A673 (cell line): ENCODE measurements at places on chromosomes 16 and 17. TPM values are rescaled to one million over a fixed set of nuclear protein-coding genes. Genes with fewer than 3 reads are reported as not detected.

DNA sequence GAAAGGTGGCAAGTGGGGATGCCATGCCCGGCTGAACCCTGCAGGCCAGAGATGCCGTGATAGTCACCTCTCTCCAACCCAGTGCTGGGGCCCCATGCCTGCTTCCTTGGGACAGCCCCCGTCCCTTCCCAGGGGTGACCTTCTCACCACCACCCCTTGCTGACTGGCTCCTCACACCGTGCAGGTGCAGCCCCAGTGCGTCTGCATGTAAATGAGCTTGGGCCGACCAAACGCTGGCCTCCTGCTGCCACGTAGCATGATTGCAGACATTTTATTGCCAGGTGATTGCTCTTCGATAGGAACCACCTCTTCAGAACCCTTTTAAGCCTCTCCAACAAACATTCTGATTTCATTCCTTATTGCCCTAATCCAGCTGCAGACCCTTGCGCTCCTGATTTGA, 32.5 kb downstream of the ASIC2 start:
- DNase-seq, result no peak

GRCh38 chr16:75305364-75306098, 54.1 kb upstream of the BCAR1 start:
- peak; percentile 99 for DNase-seq

GRCh38 chr16:70432723-70433457, 6.0 kb downstream of the ST3GAL2 start:
- DNase-seq, result no peak

GRCh38 chr17:27888945-27889344, 4.2 kb downstream of the LYRM9 start:
- DNase-seq, result no peak

- peak; percentile 77 for DNase-seq
Observed at GRCh38 chr17:61635913-61636432, 45.0 kb upstream of the NACA2 start.

SDF2 gene
- 41.1 and 41.6 TPM in 2 replicates for total RNA-seq

GRCh38 chr17:72687886-72688285, 404.6 kb downstream of the SLC39A11 start:
- peak; percentile 15 for DNase-seq

DNA sequence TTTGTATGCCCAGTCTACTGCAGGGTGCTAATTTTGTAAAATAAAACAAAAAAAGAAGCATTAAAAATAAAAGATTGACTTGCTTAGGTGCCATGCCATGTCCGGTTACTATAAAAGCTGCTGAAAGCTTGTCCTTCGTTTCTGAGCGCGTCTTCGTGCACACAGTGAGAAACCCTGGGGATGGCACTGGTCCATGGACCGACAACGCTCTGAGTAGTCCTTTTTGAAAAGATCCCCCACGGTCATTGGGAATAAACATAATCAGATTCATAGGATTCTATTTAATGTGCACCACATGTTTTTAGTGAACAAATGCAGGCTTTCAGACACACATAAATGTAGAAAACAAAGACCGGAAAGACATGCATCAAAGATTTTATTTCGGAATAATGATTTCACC, 146.3 kb downstream of the XYLT1 start:
- no peak for DNase-seq

TNFRSF13B gene
- total RNA-seq, result not detected in 2 replicates

DYNLL2 gene
- 29.1 and 29.8 TPM in 2 replicates for total RNA-seq

LLGL2 gene
- total RNA-seq, result 10.8 and 14.4 TPM in 2 replicates

ZG16 gene
- total RNA-seq, result not detected in 2 replicates

C17orf58 gene
- 12.5 and 17.4 TPM in 2 replicates for total RNA-seq

GRCh38 chr16:9687737-9688319, 494.4 kb downstream of the GRIN2A start:
- no peak for DNase-seq

DNA sequence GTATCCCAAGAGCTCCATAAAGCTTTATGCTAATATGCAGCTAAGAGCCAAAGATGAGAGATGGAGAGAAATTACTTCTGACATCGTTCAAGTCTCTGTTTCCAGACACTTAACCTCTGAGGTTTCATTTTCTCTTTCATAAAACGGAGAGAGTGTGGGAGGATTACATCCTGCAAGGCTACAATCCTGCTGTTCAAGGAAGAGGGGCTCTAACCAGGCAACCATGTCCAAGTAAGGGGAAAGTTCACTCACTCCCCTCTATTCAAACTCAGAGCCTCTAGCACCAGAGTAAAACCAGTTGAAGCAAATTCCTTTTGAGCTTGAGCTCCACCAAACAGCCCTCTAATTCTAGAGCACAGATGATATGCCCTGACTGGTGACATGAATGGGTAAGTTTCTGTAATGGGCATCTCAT, 397.4 kb downstream of the NPIPA8 start:
- no peak for DNase-seq

SCIMP gene
- not detected in 2 replicates for total RNA-seq

GRCh38 chr17:65446043-65446442, 115.4 kb downstream of the AXIN2 start:
- no peak for DNase-seq

TEKT5 gene
- total RNA-seq, result not detected in 2 replicates

DNA sequence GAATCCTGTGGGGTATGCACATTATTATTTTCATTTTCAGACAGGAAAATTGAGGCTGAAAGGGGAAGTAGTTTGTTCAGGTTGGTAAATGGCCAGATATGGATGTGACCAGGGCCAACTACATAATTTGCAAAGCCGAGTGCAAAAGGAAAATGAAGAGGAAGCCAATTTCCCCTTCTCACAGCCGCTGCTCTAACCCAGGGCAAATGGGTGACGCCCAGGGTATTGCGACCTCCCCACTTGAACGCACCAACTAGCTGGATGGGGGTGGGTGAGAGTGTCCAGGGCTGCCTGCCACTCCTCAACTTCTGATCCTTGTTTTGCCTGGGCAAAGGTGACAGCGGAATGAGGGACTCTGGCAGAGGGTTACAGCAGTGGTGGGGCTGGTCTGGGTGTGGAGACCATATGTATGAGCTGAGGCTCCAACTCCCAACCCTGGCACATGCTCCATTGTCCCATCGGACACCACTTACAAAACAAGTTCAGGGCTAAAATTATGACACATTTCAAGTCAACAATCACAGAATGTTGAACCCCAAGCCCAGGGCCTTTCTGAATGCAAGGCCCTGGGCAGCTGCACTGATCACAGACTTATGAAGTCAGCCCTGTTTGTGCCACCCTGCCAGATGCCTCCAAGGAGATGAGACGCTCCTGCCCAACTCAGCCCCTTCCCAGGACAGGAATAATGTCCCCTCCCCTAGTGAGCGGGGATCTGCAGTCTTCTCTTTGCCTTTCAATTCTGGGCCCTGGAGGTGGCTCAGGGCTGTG, 1.7 kb downstream of the ANKRD40CL start:
- no peak for DNase-seq

PABPN1L gene
- not detected in 2 replicates for total RNA-seq

GRCh38 chr17:52047086-52047485, 111.4 kb downstream of the CA10 start:
- DNase-seq, result no peak

GRCh38 chr16:82358161-82358560, 188.1 kb upstream of the MPHOSPH6 start:
- DNase-seq, result no peak

ITGA2B gene
- 0.62 and 1.0 TPM in 2 replicates for total RNA-seq

DNA sequence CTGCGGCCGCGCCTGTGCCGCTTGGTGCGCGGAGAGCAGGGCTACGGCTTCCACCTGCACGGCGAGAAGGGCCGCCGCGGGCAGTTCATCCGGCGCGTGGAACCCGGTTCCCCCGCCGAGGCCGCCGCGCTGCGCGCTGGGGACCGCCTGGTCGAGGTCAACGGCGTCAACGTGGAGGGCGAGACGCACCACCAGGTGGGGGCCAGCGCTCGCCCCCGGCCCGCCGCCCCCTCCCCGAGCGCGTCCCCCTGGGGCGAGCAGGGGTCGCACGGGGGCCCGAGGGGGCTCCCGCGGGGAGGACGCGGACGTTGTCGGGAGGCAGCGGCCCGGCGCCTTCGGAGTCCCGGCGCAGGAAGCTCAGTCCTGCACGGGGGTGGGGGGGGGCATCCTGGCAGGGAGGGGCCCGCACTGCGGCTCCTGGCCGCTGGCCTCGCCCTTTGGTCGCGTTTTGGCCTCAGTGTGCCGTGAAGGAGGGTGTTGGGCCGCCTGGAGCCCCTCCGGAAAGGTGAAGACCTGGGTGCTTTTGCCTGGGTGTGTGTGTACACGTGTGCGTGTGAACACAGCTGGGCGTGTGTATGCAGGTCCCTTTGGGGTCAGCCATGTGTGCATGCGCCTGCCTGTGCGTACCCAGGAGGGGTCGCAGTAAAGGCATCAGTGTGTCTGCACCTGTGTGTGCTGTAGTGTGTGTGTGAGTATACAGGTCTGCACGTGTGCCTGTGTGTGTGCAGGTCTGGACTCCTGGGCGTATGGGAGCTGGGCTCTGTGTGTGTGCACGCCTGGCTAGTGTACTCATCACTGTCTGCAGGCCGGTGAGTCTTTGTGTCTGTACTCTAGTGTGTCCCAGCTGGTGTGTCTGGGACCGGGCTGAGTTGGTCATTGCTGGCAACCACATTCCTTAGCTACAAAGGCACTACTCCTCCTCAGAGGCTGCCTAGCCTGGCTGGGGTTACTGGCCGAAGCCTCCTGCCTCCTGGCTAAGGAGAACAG, 615 bp downstream of the NHERF2 start:
- no peak for DNase-seq

DNA sequence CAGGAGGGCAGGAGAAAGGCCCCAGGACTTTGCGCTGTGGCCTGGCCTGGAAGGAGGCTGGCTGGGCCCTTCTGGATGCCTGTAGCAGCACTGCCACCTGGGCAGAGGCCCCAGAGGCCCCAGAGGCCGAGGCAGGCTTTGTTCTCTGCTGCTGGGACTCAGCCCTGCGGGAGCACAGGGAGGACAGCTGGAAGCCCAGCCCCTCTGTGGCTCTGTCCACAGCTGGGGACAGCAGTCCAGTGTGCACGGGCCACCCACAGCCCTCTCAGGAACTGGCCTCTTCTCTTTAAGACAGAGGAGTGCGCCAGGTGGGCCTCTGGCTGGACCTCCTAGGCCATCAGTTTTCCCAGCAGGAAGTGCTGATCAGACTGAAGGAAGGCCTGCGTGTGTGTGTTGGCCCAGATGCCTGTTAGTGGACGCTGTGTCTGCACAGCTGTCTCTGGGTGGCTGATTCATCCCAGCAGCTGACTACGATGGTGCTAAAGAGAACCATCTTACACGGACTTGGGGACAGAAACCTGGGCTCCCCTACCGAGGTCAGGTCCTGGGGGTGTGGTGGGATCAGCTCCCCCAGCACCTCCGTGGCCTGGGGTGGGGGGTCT, 26.9 kb upstream of the ZNF750 start:
- DNase-seq, result no peak

NMT1 gene
- 108 and 118 TPM in 2 replicates for total RNA-seq

CRHR1 gene
- not detected in 2 replicates for total RNA-seq

HP gene
- total RNA-seq, result not detected in 2 replicates

- DNase-seq, result no peak
Observed at GRCh38 chr16:67317853-67318252, 8.7 kb downstream of the KCTD19 start.

LYRM9 gene
- 2.8 and 4.7 TPM in 2 replicates for total RNA-seq
